Amniotic stem cell (primary cell): ENCODE measurements at places on chromosomes 1 and 21.

GRCh38 chr1:238061967-238062613 lies 171.4 kb upstream of the ZP4 start:
- no peak for DNase-seq

GRCh38 chr1:56081173-56081572 lies 498.2 kb downstream of the PLPP3 start:
- DNase-seq, result peak; percentile 47

GRCh38 chr1:29488086-29488793 lies 251.9 kb downstream of the PTPRU start:
- DNase-seq, result no peak

DNA sequence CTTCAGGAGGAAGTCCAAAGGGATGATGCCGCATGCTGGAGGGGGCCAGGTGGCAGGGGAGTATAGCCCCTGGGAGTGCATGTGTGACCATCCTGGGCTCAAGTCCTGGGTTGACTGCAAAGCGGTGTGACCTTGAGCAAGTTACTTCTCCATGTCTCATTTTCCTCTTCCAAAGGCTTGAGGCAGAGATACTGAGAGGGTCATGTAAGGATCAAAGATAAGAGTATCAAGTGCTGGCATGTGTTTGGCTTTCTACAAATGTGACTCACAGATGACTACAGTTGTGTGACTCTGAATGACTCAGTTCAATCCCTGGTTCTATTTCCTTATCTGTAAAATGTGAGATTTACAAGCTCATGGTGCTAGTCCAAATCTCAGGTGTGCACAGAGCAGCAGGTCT lies 26.1 kb downstream of the PROK1 start:
- DNase-seq, result no peak

GRCh38 chr1:23239638-23240295 lies 22.5 kb upstream of the HTR1D start:
- no peak for DNase-seq

GRCh38 chr1:184892116-184892515 lies 82.2 kb downstream of the NIBAN1 start:
- DNase-seq, result no peak

- no peak for DNase-seq
Measured at GRCh38 chr1:156814571-156815260, 1.9 kb downstream of the SH2D2A start.

DNA sequence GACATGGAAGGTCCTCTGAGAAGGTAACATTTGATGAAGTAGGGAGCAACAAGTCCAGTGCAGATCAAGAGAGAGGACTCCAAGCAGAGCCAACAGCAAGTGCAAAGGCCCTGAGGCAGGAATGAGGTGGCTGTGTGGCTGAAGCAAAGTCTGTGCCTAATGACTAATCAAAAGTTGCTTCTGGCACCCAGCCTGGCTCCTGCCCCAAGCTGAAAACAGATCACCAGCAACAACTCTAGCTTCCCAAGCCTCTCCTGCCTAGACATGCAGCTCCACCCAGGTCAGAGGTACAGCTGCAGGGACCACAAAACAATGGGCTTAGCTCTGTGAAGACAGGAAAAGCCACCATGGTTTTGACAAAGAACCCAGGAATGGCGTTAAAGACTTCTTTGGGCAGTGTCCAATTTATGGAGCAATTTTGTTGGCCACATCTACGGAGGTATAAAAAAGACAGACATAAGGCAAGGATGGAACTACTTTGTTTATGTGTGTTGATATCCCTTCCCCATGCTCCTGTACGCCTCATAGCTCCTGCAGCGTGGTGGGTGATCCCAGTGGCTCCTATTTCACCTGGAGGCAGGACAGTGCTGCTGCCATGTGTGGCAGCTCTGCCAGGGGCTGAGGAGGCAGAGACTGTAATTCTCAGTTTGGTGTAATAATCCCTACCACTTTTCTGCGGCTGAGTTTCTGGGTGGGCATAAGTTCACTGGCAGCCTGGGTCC lies 26.4 kb upstream of the IGSF3 start:
- no peak for DNase-seq

- no peak for DNase-seq
Measured at GRCh38 chr1:31487143-31487542, 74.1 kb downstream of the SERINC2 start.

- no peak for DNase-seq
Measured at GRCh38 chr1:212671342-212672031, 28.2 kb downstream of the BATF3 start.

DNA sequence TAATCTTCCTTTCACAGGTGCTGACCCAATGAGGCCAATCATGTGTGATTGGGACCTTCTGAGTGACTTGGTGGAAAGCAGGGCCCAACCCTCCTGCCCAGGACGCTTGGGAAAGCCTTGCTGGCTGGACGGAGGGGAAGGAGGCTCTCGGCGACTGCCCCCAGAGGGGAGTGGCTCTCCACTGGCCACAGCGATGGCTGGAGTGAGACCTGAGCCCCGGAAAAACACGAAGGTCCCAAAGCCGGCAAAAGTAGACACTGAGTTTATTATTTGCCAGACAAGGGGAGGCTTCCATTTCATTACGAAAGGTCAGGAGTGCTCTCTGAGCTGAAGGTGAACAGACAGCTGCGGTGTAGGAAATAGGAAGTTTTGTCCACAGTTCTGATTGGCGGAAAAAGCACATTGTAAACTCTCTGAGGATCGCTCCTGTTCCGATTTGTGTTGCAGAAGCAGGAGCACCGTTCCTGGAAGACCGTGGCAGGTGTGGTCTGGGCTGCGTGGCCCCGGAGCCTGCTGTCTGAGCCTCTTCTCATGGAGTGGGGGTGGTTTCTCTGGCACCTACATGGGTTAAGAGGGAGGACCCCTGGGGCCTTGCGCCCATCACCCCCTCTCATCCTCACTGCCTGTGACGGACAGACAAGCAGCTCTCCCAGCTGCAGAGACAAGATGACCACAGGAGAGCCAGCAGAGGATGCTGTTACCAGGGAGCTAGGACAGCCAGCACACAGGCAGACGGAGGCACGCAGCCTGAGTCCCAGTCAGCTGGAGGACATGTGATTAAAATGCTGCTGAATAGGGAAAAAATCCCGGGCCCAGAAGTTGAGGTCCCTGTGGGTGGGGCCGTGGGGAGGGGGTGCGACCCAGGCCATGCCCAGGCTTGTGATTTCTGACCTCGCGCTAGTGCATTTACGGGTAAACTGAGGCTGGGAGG lies 41.5 kb downstream of the KRTAP10-1 start:
- DNase-seq, result no peak

DNA sequence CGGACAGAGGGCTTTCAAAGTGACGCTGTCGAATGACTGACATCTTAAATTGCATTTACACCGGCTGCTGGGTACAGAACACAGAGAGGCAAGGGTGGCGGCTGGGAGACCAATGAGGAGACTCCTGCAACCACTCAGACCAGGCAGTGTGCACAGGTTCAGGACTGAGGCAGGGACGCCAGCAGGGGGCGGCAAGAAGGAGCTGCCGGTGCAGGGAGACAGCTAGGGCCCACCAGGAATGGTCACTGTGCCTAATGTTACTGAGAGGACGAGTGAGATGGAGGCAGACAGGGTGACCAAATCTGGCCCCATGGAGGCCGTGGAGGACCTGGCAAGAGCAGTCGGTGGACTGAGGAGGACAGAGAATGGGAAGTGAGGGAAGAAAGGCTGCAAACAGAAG lies 23.5 kb downstream of the GLIS1 start:
- no peak for DNase-seq

- no peak for DNase-seq
Measured at GRCh38 chr1:109579491-109579890, 31.1 kb downstream of the GNAI3 start.

DNA sequence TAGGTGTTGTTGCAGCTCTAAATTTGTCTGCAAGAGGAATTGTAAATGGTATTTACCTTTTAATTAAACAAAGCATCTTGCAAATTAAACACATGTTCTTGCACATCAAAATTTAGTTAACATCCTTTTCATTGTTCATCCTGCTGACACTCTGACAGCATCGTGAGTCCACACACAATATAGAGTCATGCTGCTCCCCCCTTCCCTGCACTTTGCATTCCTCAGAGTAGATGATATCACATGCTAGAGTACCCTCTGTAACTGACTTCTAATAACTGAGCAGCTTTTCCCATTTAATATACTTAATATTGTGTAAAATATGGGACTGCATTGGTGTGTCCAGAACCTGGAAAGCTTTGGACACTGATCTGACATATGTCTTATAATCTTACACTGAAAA lies 138.8 kb upstream of the DPYD start:
- DNase-seq, result no peak

DNA sequence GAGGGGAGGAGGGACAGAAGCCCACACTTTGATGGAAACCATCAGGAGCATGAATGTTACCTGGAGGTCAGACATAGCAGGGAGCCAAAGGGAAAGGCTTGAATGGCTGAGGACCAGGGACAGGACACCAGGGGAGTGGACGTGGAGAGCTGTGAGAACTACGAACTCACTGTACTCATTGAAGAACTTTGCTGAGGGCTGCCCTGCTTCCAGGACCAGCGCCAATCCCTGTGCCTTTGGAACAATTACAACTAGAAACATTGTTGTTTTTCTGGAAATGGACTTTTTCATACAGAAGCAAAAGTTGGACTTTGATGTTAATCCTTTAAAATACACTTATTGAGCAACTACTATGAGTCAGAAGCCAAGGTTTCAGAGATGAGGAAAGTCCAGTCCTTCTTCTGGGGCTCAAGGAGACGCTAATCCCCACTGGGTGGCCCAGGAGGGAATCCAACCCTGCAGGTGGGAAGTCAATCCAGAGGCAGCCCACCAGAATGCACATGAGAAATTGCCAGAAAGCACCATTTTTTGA lies 12.9 kb downstream of the TSPAN2 start:
- no peak for DNase-seq

DNA sequence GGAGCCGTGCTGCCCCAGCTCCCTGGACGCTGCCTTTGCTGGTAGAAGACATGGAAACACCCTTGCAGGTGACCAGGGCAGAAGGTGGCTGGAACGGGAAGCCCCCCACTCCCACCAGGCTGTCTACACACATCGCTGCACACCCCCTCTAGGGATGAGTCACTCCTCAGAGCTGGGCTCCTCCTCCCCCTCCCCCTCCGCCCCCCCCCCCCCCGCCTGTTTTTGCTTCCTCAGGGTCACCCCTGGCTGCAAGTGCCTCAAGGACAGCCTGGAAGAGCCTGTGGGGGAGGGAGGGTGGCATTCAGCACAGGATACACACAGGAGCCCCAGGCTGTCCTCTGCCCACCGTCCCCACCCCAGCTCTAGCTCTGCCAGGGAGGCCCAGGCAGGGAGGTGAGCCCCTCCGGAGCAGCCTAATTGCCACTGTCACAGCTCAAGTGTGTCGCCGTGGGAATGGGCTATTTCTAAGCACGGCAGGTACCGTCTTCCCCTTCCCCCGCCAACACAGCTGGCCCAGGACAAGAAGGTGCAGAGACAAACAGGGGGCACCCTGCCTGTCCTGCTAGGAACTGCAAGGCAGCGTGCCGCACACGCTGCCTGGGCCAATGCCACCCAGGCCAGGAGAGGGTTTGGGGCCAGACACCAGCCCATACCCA lies 2.5 kb downstream of the FNDC10 start:
- no peak for DNase-seq

DNA sequence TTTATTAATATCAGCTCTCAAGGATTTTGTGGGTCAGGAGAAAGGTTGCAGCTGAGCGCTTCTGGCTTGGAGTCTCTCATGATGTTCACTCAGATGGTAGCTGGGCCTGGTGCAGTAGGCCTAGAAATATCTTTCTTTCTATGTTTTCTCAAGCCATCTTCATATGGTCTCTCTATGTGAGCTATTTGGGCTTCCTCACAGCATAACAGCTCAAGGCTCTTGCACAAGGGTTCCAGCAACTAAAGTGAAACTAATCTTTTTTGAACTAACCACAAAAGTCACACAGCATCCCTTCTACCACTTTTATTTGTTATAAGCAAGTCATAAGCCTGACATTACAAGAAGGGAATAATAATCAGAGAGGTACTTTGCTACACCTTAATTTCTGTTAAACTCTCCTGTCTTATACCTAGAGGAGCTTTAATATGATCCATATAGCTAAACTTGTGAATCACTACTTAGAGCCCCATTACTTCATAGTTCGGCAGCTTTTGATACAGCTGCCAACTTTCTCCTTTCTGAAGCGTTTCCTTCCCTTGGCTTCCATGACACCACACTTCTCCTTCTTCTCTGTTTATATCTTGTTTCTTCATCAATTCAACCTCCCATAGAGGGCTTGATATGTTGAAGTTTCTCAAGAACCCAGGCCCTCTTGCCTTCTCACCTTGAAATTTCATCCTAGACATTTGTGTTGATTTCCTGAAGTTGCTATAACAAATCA lies 720.2 kb downstream of the LTN1 start:
- DNase-seq, result no peak

- DNase-seq, result no peak
Measured at GRCh38 chr1:158145173-158145719, 35.4 kb upstream of the CD1D start.

- DNase-seq, result no peak
Measured at GRCh38 chr1:200359610-200360163, 50.1 kb downstream of the ZNF281 start.

DNA sequence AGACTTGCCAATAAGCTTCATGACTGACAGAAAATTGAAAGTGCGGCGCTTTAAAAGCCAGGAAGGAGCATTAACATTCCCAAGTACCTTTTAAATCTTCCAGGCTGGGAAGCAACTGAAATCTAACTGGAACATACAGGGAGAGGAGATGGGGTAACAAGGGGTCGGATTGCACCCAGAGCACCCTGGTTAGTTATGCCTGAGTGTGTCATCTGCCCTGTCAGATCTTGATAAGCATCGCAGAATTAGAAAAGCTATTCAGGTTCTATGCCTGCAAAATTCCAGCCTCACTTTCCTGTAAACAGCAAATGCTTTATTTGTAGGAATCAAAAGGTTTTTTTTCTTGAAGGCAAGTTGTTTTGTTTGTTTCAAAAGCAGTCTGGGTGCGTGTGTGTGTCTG lies 58.5 kb downstream of the SERBP1 start:
- no peak for DNase-seq

DNA sequence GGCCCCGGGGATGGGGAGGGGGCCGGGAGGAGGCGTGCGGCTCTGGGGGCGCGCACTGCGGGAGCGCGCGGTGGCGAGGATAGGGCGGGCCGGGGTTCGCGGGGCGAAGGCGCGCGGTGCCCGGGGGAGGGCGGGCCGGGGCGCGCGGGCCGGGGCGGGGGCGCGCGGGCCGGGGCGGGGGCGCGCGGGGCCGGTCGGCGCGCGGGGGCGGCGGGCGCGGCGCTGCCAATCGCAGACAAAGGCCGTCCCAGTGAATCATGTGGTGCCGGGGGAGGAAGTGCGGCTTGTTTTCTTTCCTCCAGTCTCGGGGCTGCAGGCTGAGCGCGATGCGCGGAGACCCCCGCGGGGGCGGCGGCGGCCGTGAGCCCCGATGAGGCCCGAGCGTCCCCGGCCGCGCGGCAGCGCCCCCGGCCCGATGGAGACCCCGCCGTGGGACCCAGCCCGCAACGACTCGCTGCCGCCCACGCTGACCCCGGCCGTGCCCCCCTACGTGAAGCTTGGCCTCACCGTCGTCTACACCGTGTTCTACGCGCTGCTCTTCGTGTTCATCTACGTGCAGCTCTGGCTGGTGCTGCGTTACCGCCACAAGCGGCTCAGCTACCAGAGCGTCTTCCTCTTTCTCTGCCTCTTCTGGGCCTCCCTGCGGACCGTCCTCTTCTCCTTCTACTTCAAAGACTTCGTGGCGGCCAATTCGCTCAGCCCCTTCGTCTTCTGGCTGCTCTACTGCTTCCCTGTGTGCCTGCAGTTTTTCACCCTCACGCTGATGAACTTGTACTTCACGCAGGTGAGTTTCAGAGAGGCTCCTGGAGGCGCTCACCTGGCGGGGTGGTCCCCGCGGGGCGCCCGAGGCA lies at the start of gene GPR137B:
Gene GPR137B (plus strand): TSS at position 287 of the 851 bp plus-strand sequence. CDS start 84 bp downstream, at position 371.
- DNase-seq, result peak; percentile 19
